Glutamatergic neuron (in vitro differentiated cells): ENCODE measurements at places on chromosomes 12 and 14.

DNA sequence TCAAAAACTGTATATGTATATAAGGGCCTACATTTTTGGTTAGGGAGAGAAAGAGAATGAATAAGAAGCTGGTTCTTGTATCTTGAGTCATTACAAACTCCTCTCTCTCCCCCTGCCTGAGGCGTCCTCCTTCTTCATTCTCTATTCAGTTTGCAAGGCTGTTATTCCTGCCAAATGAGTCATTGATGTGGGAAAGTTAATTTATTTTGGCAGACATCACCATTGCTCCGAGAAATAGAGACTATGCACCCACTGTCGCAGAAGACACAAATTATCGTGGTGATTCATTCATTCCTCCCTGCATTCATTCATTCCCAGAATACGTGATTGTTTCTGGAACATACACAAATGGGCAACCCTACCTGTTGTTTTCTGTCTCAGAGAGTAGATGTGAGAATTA, 112.5 kb upstream of the MED13L start:
- no peak for DNase-seq

- no peak for DNase-seq
Observed at GRCh38 chr12:27965411-27965810, 7.1 kb downstream of the PTHLH start.

DNA sequence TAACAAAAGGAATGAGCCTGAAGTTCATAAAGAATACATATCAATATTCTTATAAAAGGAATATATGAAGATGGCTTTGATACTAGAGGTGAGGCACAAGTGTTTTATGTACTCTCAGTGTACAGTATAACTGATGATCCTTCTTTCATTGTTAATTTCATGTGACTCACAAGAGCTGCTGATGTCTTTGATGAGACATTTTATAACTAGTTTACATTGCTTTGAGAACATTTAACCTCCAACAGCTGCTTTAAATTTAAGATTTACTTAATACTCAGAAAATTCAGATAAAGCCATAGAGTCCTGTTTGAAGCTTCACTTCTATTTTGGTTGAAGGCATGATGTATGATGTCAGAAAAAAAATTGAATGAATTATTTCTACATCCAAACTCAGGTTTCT, 59.8 kb downstream of the WASHC4 start:
- DNase-seq: no peak

- DNase-seq: no peak
Observed at GRCh38 chr12:15050659-15051058, 77.8 kb downstream of the PDE6H start.

- no peak for DNase-seq
Observed at GRCh38 chr12:96194576-96194889, 358 bp downstream of the ELK3 start.

DNA sequence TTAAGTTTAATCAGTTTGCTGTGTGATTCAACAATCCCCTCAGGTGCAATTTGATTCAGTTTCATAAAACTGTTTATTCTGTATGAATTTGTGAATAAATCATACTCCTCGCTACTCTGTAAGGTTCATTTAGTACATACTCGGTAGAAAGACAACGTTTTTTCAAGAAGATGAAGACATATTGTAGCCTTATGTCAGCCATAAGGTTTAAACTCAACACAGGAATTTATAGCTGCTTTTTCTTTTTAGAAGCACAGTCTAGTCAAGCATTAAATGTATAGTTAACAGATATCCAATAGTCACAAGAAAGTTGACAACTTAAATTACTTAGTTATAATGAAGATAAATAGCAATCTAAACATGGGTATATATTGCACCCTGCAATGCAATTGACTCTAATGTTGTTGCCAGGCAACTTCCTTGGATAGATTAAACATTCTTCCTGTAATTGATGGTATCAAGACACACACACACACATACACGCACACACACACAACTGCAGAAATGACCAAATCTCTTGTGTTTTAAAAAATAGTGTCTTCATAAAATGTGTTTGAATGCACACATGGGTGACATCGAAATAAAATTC, 151.5 kb upstream of the MGAT4C start:
- DNase-seq: no peak

GRCh38 chr14:82403987-82404386, 870.3 kb upstream of the SEL1L start:
- DNase-seq: no peak

DNA sequence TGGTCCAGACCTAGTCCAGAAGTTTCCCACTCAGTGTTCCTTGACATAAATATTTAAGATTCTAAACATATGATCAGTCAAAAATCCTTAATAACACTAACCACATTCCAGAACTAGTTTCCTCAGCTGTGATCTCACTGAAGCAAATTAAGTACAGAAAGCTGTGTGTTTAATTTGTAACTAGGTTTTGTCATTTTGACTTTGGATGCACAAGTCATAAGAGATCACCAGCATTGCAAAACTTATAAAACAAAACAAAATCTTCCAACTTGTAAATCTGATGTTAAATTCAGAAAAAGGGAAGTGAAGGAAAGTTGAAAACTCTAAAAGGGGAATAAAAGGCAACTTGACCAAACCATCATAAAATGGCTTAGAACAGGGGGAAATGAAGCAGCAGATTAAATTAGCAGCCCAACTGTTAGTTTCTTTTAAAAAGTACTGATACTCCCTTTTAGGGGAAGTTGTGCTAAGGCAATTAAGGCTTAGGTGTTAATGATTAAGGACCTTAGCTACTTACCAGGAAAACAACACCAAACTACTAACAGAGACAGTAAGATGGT, 56.6 kb downstream of the SH2B3 start:
- no peak for DNase-seq

- DNase-seq: no peak
Observed at GRCh38 chr14:26845151-26845818, 247.5 kb upstream of the NOVA1 start.

DNA sequence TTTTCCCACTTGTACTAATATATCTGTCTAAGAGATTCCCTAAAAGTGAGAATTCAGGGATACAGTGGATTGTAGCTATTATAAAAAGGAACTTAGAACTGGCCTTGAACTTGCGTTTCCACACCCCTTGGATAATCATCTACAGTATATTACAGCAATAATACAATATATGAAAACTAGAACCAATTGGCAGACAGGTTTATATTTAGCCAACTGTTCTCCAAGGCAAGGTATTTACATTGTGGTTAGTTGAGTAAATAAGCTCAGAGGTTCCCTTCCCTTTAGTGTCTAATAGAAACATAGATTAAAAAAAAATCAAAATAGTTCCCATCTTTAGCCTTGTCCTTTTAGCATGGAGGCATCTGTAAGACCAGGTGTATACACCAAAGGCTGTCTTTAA, 42.1 kb downstream of the LIMA1 start:
- no peak for DNase-seq

- no peak for DNase-seq
Observed at GRCh38 chr14:33909380-33910084, 41.3 kb downstream of the EGLN3 start.

DNA sequence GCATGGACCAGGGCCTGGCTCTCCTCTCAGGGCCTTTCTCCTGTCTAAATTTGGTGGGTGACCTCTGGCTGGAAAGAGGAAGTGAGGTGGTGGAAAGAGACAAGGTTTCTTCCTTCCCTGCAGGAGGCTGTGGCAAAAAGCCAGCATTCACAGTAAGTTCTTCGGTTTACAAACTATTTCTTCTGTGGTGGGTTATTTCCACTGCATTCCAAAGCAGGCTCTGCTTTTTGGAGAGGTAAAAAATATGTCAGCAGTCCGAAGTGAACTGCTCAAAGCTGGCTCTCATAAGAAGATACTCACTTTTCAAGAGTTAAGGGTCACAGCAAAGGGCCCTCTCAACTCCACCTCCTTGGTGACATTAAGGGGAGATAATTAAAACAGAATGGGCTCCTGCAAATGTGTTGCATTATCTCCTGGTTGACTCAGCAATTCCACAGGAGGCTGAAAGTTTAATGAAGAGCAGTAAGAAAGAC, 48.9 kb upstream of the POC1B start:
- DNase-seq: no peak

GRCh38 chr12:68962877-68963855, 30.2 kb upstream of the CPM start:
- DNase-seq: no peak

- DNase-seq: no peak
Observed at GRCh38 chr12:67062193-67062592, 207.0 kb upstream of the CAND1 start.

GRCh38 chr12:130988751-130989150, 35.0 kb downstream of the ADGRD1 start:
- DNase-seq: peak; percentile 79

- DNase-seq: no peak
Observed at GRCh38 chr12:40157336-40157735, 51.5 kb upstream of the SLC2A13 start.

- no peak for DNase-seq
Observed at GRCh38 chr14:56774503-56774902, 35.8 kb downstream of the OTX2 start.

DNA sequence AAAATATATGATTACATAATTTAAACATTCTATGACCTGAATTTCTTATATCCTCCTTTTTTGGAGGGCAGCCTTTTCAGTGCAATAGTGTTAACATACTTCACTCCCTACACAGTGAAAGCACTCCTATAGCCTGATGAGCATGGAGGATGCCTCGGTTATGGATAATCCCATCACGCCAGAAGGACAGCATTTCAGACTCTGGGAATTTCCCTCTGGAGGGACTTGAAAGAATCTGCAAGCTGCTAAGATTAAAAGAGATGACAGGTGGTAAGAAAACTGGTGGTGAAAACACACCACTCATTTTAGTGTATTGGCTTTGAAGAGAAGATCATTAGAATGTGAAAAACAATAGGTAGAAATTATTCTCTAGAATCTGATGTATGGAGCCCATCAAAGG, 99.3 kb upstream of the LMNTD1 start:
- DNase-seq: no peak

GRCh38 chr14:61586544-61587055, 108.7 kb upstream of the HIF1A start:
- no peak for DNase-seq

DNA sequence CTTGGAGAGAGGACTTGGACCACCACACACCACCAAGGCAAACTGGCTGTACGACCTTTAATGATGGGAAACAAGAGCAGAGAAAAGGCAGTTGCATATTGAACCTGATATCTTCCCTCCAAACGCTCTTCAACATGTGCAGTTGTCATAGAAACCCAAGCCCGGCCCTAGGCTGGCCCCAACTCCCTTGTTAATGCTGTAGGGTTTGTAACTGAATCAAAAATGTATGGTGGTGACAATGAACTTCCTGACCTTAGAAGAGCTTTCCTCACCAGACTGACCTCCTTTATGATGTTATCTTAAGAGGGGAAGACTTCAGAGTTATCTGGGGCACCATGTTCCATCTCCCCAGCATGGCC, 12.3 kb downstream of the APOLD1 start:
- DNase-seq: no peak

- no peak for DNase-seq
Observed at GRCh38 chr12:64627771-64628170, 17.5 kb downstream of the RASSF3 start.

DNA sequence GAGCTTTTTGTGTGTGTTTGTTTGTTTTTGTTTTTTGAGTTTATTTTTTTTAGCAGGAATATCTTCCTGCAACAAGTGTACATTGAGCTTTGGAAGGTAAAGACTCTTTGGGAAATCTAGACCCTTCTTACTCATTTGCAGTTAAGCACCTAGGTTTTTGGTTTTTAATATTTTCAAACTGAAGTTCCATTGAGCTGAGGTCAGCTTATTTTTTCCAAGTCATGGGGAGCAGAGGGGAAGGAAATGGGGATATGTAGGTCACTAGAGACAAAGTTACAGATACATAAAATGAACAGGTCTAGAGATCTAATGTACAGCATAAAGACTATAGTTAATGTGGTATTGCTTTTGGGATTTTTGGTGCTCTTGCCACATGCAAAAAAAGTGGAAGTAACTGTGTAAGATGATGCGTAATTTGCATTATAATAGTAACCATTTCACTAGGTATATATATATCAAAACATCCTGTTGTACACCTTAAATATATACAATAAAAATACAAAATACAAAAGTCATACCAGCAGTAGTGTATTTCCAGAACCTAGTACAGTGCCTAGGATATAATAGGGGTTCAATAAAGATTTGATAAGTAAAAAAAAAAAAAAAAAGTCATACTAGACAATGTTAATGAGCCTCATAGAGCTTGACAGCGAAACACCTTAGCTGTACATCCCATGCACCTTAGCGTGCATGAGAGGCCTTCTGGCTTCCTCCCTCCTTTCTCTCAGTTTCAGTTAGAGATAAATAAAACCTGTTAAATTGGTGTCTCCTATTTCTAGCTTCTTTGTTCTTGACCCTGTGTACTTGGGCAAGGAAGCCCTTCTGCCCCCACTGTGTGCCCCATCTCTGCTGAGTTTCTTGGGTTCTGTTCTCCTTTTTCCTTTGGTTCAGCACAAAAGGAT, 22.7 kb downstream of the CGRRF1 start:
- no peak for DNase-seq

- no peak for DNase-seq
Observed at GRCh38 chr14:104344818-104345620, 206.6 kb downstream of the KIF26A start.

- no peak for DNase-seq
Observed at GRCh38 chr14:23896609-23897153, 56.9 kb upstream of the DHRS4 start.

GRCh38 chr12:5078423-5078822, 34.7 kb downstream of the KCNA5 start:
- DNase-seq: no peak

GRCh38 chr12:81809829-81810595, 50.9 kb upstream of the PPFIA2 start:
- DNase-seq: no peak

- DNase-seq: no peak
Observed at GRCh38 chr12:14577344-14577743, 9.7 kb upstream of the PLBD1 start.

DNA sequence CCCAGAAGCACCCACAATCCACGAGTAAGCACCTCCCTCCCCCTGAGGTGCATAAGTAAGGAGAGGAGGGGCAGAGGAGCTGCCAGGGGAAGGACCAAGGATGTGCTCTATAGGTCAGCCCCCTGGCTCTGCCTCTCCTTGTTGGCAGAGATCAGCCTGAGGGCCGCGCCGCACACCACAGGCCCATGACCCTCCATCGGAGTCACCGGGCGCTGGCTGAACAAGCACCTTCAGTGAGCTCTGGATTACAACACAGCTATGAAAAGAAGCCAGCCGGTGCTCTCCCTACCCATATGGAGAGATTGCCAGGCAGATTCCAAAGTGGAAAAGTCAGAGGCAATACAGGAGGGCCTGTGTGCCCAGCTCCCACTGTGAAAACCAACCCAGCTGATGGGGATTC, 257.3 kb downstream of the GLT1D1 start:
- DNase-seq: no peak
